Muscle of leg (tissue), 16 donors: ENCODE measurements at places on chromosomes 2 and 18. TPM values are rescaled to one million over a fixed set of nuclear protein-coding genes. Genes with fewer than 3 reads are reported as not detected.

- DNase-seq, result no peak
These were observed 1.6 kb upstream of the ANKRD44 start for GRCh38 chr2:197312186-197312585.

DNA sequence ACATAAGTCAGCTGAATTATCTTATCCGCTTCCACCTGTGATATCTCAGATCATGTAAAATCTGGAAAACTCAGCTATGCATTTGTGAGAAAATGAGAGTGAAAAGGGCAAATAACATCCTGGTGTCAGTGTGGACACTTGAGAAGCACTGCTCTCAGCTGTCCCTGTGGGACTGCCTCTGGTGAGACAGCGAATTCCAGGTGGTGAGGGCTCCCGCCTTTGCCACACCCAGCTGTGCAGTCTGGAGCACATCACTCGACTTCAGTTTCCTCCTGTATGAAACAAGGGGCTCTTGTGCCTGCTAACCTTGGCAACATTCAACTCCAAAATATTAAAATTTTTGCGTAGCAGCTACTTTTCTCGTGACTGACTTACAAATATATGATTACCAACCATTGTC is 194.9 kb upstream of the BOD1L2 start:
- no peak for DNase-seq

GRCh38 chr2:98870516-98871158 is 65.4 kb downstream of the CRACDL start:
- no peak for DNase-seq

- DNase-seq, result no peak
These were observed 105.3 kb upstream of the TTN start for GRCh38 chr2:178912416-178913048.

- DNase-seq, result no peak
These were observed 76.9 kb downstream of the NDUFA10 start for GRCh38 chr2:239948100-239948881.

GRCh38 chr2:151569167-151569566 is 159.5 kb downstream of the RIF1 start:
- DNase-seq, result no peak

DNA sequence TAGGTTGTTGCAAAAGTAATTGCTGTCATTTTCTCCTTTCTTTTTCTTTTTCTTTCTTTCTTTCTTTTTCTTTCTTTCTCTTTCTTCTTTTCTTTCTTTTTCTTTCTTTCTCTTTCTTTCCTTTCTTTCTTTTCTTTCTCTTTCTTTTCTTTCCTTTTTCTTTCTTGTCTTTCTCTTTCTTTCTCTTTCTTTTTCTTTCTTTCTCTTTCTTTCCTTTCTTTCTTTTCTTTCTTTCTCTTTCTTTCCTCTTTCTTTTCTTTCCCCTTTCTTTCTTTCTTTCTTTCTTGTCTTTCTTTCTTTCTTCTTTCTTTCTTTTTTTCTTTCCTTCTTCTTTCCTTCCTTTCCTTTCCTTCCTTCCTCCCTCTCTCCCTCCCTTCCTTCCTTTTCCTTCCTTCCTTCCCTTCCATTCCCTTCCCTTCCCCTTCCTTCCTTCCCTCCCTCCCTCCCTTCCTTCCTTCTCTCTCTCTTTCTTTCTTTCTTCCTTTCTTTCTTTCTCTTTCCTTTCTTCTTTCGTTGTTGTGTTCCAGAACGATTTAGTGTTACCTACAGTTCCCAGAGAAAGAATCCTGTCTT is 178.9 kb downstream of the RPIA start:
- DNase-seq, result no peak

DNA sequence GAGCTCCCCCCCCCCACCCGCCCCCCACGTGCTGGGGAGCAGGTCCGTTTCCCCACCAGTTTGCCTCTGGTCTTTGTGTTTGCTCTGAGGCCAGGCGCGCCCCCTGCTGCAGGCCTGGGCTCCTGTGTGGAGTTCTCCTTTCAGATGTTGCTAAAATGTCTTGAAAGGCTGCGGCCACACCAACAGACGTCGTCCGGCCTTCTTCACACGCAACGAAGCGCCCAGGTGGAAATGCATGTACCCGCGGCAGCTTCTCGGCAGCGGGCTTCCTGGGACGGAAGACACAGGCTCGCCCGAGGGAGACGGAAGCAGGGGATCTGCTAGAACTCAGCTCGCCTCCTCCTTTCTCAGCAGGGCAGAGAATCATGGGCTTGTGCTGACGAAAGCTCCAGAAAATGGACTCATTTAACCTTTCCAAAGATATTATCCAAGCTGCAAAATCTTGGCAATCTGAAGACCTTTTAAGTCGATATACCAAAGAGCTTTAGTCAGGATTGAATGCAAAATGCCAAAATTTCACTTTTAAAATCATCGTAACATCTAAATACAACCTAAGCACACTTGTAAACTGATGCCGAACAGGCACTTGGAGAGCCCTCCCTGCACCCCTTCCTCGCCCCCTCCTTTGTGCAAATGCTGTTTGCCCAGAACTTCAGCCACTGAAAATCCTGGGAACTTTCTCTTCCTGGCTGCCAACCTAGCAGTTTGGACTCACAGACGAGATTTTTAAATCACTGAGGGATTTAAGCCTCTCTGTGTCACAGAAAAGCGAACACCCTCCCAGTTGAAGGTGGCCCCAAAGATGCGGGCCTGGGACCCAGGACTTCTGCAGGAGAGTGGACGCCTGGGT is 125.5 kb upstream of the ZNF516 start:
- peak; percentile 92 for DNase-seq

GRCh38 chr2:209351636-209352035 is 72.2 kb upstream of the MAP2 start:
- peak; percentile 7 for DNase-seq

- DNase-seq, result no peak
These were observed 122.2 kb downstream of the NCOA1 start for GRCh38 chr2:24613154-24613814.

DNA sequence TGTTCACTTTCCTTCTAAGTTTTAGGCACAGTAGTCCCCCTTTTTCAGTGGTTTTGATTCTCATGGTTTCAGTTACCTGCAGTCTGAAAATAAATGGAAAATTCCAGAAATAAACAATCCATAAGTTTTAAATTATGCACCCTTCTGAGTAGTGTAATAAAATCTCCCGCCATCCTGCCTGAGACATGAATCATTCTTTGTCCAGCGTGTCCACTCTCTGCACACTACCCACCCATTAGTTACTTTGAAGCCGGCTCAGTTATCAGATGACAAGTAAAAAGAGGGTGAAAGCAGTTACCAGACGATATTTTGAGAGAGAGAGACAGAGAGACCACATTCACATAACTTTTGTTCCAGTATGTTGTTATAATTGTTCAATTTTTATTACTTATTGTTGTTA is 400.5 kb downstream of the TMX3 start:
- peak; percentile 10 for DNase-seq

GRCh38 chr2:213764849-213765248 is 480.6 kb downstream of the SPAG16 start:
- DNase-seq, result no peak

The PAX3 gene
- 0.71 TPM for total RNA-seq

The ZNF2 gene
- 8.2 TPM for total RNA-seq

The CFAP65 gene
- not detected for total RNA-seq
